ENCODE measurements at places on chromosomes 7 and 10.
A peak's percentile ranks its signal among the peaks of the same experiment; 100 is the strongest.

DNA sequence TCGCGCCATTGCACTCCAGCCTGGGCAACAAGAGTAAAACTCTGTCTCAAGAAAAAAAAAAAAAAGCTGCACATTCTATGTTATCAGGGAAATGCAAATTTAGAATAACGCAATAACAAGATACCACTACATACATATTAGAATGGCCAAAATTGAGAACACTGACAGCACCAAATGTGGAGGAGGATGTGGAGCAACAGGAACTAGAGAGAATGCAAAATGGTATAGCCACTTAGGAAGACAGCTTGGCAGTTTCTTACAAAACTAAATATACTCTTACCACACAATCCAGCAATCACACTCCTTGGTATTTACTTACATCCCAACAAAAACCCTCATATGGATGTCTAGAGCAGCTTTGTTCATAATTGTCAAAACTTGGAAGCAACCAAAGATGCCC lies 76.8 kb downstream of the ALOX5 start:
- no peak for DNase-seq

GRCh38 chr10:101682172-101682825 lies 12.7 kb downstream of the FBXW4 start:
- DNase-seq = no peak

- DNase-seq = no peak
Measured at GRCh38 chr7:112622159-112622715, 141.4 kb downstream of the LSMEM1 start.

DNA sequence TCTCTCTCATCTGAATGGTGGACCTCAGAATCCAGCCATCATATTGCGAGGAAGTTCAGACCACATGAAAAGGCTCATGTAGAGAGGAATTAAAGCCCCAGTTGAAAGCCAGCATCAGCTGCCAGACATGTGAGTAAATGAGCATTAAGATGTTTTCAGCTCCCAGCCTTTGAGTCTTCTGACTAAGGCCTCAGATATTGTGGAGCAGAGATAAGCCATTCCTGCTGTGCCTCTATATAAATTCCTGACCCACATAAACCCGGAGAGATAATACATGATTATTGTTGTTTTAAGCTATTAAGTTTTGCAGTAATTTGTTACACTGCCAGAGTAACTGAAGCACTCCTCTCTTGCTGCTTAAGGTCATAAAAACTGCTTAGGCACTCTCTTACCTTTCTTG lies 14.6 kb downstream of the FAM149B1 start:
- no peak for DNase-seq

- no peak for DNase-seq
Measured at GRCh38 chr7:954330-955238, at the start of gene ADAP1. ADAP1 (minus strand) TSS chr7:954680; CDS start chr7:954477, 203 bp downstream.

GRCh38 chr7:82677493-82677892 lies 233.9 kb upstream of the CACNA2D1 start:
- DNase-seq = peak; percentile 3

DNA sequence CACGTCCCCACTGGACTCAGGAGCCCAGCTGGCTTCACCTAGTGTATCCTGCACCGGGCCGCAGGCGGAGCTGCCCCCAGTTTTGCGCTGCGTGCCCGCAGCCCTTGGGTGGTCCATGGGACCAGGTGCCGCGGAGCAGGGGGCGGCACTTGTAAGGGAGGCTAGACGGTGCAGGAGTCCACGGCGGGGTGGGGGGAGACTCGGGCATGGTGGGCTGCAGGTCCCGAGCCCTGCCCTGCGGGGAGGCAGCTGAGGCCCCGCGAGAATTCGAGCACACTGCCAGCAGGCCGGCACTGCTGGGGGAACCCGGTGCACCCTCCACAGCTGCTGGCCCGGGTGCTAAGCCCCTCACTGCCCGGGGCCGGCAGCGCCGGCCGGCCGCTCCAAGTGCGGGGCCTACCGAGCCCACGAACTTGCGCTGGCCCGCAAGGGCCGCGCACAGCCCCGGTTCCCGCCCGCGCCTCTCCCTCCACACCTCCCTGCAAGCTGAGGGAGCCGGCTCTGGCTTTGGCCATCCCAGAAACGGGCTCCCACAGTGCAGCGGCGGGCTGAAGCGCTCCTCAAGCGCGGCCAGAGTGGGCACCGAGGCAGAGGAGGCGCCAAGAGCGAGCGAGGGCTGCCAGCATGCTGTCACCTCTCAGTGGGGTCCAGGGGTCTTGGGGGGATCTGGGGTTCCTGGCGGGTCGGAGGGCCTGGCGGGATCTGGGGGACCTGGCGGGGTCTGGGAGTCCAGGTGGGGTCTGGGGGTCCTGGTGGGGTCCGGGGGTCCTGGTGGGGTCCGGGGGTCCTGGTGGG lies 81.4 kb downstream of the VIPR2 start:
- no peak for DNase-seq

DNA sequence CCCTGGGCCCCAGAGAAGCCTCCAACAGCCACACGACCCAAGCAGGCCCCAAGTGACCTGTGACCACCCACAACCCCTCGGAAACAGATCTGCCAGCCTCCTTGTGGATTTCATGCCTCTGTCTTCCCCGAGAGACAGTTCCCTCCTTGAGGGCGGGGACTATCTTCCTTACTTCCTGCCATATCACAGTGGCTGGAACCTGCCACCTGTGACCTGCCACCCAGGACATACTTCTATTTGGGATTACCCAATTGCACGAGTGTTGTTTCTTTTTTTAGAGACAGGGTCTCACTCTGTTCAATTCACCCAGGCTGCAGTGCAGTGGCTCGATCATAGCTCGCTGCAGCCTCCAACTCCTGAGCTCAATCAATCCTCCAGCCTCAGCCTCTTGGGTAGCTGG lies 25.9 kb downstream of the TNRC18 start:
- no peak for DNase-seq

DNA sequence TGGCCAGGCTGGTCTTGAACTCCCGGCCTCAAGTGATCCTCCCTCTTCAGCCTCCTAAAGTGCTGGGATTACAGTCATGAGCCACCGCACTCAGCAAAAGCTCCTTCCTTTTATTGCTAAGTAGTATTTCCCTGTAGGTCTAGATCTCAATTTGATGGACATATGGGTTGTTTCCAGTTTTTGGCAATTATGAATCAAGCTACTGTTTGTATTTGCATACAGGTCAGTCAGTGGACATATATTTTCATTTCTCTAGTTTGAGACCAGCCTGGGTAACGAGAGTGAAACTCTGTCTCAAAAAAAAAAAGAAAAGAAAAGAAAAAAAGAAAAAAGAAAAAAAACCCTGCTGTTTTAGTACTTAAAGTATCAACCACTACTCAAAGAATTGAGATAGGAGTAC lies 6.4 kb upstream of the PRKRIP1 start:
- DNase-seq = no peak

- DNase-seq = no peak
Measured at GRCh38 chr7:122123746-122124145, 20.3 kb downstream of the AASS start.

DNA sequence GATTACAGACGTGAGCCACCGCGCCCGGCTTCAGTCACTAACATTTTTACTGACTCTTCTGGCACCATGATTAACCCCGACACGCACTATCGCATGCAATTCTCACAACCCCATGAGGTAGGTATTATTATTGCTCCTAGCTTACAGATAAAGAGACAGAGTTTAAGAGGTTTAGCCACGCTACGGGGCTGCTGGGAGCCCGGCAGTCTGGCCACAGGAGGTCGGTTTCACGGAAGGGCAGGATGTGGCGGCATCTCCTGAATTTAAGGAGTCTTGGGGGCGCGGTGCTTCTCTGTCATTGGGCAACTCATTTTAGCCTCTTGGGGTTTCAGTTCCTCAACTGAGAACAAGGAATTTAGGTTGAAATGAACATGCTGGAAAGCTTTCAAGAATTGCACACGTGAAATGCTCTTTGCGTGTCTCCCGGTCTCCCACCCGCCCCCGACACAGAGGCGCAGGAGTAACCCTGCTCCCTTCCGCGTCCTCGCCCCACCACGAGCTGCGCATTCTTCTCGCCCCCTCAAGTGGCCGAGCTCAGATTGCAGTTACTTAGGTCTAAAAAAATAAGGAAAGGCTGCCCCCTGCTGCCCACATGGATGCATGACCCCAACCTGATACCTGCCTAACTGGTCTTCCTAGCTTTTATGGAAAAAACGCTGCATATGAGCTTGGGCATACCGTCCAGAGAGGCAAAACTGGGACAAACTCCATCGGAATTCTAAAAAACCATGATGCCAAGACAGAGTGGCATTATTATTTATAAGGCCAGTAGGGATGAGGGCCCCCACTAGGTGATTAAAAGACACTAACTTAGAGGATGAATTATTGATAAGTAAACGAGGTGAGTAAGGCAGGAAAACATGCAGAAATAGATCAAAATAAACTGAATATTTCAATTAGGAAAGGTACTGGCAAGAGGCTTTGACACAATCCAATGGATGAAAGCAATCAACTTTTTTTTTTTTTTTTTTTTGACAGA lies 12.4 kb downstream of the PRSS2 start:
- DNase-seq = peak; percentile 59

DNA sequence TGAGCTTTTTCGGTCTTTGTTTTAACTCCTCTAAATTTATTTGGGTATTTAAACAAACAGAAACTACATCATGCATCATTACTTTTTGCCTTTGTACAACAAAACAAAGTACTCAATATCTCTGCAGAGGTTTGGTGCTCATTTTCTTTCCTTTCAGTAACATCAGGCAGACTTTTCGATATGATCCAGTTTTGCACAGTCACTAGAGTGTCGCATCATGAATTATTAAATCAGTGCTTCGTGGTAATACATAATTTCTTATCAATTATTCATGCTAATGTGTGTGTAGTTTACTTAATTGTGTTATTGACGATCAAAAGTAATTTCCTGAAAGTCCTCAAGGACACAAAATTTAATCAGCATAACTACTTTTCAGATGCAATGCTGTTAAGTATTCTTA lies 31.8 kb downstream of the DRGX start:
- no peak for DNase-seq

GRCh38 chr7:46784732-46785131 lies 797.2 kb downstream of the TNS3 start:
- DNase-seq = no peak

- DNase-seq = no peak
Measured at GRCh38 chr7:131945957-131946544, 389.6 kb upstream of the PODXL start.

- DNase-seq = no peak
Measured at GRCh38 chr7:43112459-43112940, at the start of gene HECW1. HECW1 (plus strand) TSS chr7:43112647; CDS start chr7:43243906, 131,259 bp downstream.

DNA sequence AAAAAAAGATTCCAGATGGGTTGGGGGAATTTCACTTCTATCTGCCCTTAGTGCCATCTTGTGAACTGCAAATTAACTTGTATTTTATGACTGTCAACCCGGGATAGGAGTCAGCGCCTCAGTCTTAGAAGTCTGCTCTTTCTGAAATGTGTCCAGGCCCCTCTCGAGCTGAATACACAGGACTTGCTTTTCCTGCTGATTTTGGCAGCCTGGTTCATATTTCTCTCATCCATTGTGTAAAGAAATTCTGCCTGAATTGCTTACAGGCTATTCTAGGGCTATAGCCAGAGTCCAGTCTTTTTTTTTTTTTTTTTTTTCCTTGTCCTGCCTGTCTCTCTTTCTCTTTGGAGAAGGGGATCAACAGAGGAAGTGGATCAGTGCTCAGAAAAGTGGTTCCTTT lies 24.6 kb downstream of the GATA3 start:
- no peak for DNase-seq

DNA sequence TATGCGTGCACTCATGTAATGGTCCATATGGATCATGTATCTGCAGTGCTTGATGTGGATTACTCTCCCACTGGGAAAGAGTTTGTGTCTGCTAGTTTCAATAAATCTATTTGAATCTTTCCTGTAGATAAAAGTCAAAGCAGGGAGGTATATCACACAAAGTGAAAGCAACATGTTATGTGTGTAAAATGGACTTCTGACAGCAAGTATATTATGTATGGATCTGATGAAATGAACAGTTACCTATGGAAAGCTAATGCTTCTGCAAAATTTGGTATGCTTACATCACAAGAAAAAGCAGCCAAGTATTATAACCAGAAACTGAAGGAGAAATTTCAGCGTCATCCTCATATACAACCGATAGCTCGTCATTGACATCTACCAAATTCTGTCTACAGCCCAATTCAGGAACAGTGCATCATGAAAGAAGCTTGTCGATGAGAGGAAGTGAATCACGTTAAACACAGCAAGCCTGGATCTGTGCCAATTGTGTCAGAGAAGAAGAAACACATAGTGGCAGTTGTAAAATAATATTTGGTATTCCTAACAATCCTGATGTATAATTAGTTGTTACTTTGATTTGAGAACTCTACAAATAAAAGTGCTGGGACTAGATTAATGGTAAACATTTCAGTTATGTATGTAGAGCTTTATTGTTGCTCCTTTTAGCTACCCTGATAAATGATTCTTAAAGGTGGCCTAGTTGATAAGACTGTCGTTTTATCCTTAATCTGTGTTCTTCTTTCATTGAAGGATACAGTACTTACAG lies 14.2 kb upstream of the SYPL1 start:
- DNase-seq = peak; percentile 10

- no peak for DNase-seq
Measured at GRCh38 chr10:123045961-123046731, 37.3 kb downstream of the ACADSB start.

- DNase-seq = no peak
Measured at GRCh38 chr10:98097616-98098015, 36.8 kb upstream of the R3HCC1L start.

DNA sequence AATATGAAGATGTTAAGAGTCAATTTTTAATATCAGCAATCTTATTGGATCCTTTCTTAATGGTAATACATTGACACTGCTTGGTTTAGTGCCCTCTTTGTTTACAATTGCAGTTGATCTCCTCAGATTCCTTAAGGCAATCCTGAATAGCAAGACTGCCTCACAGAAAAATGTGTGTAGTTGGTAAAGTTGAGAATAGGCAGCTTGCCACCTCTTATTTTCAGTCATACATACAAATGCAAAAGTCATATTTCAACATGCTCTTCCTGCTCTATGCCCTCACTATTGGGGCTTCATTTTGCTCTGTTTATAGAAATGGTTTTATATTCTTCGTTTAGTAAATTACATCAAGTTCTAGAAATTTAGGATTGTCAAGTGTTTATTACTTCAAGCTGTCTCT lies 661.1 kb upstream of the ANKRD30A start:
- DNase-seq = no peak

DNA sequence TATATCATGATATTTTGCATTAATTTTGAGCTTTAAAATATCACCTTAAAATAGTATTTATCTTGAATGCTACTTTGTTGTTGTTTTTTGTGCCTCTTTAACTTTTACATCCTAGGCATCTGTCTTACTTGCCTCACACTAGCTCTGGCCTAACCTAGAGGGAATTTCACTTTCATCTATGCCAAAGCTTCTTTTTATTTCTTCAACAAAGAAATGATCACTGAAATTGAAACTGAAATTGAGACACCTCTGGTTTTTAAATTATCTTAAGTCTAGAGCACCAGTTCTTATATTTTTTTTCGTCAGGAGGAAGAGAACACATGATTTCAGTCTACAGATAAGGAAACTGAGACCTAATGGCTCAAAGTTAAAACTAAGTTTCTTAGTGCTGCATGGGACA lies 3.5 kb upstream of the SCIN start:
- no peak for DNase-seq

Measured in T-helper 22 cell (primary cell).